ENCODE measurements at places on chromosomes 6 and 20.

GRCh38 chr6:74366634-74367033, 670.6 kb downstream of the CD109 start:
- no peak for DNase-seq

- DNase-seq, result no peak
Observed at GRCh38 chr6:149031859-149032598, 285.2 kb downstream of the UST start.

- no peak for DNase-seq
Observed at GRCh38 chr20:62944746-62945145, 6.8 kb downstream of the GID8 start.

DNA sequence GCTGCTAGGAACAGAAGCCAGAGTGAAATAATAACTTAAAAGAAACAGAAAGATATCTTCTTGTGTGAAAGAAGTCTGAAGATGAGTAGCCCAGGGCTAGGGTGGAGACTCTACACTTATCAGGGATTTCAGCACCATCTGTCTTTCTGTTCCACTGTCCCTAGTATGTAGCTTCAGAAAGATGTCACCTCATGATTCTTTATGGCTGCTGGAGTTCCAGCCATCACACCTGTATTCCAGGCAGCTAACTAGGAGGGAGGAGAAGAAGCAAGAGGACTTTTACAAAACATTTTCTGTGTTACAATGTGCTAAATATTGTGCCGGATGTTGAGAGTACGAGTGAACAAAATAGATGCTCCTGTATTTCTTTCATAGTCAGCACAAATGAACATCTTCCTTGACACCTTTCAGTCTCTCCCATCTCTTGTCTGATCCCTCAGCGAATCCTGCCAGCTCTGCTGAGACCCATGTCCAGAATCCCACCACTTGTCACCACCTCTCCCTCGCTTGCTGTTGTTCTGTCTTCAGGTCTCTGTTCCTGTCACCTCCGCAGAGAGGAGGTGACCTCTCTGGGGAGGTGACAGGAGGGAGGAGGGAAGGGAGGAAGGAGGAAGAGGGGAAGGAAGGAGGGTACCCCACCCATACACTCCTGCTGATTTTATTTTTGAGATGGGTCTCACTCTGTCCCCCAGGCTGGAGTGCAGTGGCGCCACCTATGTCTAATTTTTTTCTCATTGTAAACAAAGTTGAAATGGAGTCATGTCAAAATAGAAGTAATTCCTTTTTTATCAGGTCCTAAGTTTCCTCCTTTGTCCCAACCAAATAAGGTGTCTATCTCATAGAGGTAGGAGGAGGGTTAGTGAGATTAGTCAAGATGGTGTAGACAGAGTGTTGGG, 188.9 kb downstream of the TFAP2C start:
- DNase-seq, result no peak

GRCh38 chr6:51369485-51369884, 550.8 kb downstream of the TFAP2B start:
- DNase-seq, result no peak

DNA sequence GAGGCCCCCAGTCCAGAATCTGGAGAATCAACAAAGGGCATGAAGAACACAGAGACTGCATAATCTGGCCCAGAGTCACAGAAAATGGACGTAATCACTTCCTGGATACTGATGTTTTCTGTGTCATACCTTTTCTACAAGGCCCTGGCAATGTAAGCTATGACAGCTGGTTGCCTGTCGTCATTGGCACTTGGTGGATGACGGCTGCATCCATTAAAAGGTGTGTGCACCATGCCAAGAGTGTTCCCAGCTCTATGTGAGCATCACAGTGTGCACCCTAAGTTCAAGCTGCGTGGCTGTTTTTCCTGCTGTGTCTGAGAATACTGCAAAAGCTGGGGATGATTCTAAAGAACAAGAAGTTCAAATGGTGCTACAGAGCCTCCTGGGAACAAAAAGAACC, 275.2 kb upstream of the CNR1 start:
- no peak for DNase-seq

GRCh38 chr20:19851861-19852260, 93.8 kb downstream of the RIN2 start:
- no peak for DNase-seq

GRCh38 chr20:48194583-48194982, 409.3 kb upstream of the SULF2 start:
- DNase-seq, result no peak

DNA sequence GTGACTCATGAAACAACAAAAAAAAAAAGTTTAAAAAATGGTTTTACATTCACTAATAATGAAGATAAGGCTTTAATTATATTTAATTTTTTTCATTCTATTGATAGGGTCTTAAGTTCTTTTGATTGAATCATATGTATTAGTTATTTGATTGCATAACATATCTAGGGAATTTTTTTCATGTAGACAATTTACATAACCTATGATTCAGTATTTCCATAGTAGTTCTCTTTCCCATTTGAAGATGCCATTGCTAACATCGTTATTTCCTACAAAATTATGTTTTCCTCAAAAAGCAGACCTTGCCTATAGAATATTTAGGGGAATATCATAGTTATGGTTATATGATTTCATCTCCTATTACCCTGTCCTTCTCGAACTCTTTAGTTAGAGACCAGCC, 463.4 kb downstream of the TFAP2B start:
- no peak for DNase-seq

- no peak for DNase-seq
Observed at GRCh38 chr6:105326833-105327770, 75.8 kb downstream of the PREP start.

DNA sequence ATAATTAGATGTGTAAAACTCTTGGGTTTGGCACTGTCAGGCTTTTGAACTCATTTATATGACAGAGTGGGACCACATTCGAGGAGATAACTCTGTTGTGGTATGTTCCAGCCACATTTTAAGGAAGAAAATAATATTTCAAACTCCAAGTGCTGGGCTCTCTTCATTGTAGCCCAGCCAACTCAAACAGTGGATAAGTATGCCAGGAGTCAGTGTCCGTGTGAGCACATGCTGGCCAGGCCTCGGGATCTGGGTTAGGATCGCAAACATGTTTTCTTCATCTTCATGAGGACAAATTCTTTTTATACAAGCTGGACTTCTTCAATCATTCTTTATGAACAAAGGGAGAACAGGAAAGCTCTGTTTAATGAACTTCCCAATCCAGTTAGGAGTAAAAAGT, 497.5 kb downstream of the MAFB start:
- DNase-seq, result no peak

- no peak for DNase-seq
Observed at GRCh38 chr20:10498200-10498599, 63.1 kb downstream of the SLX4IP start.

DNA sequence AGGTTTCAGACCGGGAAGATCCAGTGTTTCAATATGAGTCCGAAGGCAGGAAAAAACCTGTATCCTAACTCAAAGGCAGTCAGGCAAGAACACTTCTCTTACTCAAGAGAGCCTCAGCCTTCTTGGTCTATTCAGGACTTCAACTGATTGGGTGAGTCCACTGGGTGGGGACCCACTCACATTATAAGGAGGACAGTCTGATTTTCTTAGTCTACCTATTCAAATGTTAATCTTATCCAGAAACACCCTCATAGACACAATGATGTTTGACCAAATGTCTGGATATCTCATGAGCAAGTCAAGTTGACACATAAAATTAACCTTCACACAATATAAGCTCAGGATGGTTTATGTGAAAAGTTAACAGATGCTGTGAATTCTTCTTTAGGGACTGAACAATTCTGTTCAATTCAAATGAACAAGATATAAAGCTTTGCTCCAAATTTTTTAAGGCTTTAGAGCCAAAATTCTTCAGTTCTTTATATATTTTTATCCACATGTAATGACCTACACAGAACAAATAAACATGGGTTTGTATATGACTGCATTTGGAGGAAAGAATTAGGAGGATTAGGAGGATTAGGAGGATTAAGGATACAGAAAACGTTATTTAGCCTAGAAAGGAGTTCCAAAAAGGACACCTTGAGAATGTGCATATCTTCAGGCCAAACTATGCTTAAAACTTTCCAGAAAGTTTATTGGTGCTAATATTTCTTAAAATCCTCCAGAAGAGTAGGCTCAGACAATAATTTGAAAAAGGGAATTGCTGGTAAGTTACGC, 35.3 kb upstream of the LAMA2 start:
- no peak for DNase-seq

DNA sequence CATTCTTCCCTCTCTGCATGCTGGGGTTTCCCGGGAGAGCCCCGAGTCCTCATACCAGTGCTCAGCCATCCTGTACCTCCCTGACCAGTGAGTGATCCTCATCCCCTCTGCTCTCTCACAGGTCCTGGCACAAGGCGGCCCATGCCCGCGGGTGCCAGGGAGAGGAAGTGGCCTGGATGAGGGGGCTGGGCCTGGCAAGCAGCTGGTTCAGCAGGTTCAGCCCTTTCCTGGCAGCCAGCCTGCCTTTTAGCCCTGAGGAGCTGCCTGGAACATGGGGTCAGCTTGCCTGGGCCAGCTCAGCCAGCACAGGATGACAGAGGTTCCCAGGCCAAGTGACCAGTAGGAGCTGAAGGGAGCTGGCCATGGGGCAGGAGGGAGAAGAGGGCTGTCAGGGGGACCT, 10.9 kb downstream of the MOCS1 start:
- no peak for DNase-seq

GRCh38 chr6:8446391-8446790, 11.0 kb upstream of the SLC35B3 start:
- DNase-seq, result no peak

GRCh38 chr6:90105506-90106170, 191.0 kb downstream of the BACH2 start:
- no peak for DNase-seq

- DNase-seq, result no peak
Observed at GRCh38 chr20:57439432-57439831, 48.2 kb downstream of the RBM38 start.

DNA sequence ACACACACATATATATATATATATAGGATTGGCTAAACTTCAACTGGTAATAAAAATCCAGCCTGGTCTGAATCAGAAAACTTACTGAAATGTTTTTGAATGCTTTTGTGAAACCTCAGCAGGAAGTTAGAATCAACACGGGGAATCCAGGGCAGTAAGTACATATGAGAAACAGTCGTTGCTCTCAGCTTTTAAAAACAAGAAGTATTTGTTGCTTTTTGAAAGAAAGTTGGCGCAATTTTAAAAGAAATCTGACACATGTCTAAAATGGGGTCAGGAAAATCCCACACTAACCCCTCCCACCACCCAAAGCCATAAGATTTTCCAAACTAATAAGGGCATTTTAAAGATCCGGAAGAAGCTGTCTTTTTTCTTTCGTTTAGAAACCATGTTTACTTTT, 11.5 kb upstream of the CCDC170 start:
- DNase-seq, result peak; percentile 42

GRCh38 chr6:9316831-9317230, 881.5 kb upstream of the SLC35B3 start:
- DNase-seq, result no peak

GRCh38 chr20:23628402-23629016, 9.2 kb downstream of the CST3 start:
- no peak for DNase-seq

GRCh38 chr6:158570681-158570962, 10.7 kb downstream of the TMEM181 start:
- no peak for DNase-seq

GRCh38 chr6:156909212-156910010, 132.2 kb downstream of the ARID1B start:
- no peak for DNase-seq

DNA sequence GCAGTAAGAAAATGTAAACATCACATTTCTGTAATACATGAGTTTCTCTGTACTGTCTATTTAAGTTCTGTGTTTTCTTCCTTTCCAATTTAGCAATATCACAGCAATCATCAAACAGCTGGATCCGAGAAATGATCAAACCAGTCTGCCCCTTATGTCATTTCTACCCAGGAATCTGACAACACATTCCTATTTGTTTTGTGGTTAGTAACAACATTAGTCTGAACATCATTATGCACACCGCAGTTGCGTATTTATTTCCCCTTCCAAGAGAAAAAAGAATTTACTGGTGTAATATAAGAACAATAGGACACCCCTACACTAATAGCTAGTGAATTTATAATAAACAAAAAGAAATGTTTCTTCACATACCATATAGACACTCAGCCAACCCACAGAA, 179.5 kb downstream of the BTBD9 start:
- no peak for DNase-seq

DNA sequence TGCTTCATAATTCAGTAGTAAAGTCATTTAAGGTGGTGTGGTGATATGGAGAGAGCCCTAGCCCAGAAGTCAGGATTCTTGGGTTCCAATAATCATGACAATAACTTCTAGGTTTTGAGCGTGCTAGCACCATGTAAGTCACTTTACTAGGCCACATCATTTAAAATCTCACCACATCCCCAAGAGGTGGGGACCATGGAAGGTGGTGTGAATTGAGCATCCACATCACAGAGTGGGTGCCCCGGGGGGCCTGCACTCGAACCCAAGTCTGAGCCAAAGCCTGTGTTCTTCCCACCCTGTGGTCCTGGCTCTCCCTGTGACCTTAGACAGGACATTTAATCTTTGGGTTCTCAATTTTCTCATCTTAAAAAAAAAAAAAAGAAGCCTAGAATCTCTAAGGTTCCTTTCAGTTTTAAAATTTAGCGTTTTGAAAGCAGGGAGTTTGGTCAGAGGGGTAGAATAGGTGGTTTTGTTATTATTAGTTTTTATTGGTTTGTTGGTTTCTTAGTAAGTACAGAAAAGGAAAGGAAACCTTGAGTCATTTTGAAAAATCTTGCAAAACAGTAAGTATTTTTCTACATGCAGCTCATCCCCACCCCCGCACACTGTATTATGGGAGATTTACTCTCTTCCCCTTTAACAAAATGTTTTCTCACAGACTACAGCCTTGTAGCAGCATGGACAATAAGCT, 26.4 kb downstream of the ARMC2 start:
- peak; percentile 65 for DNase-seq

DNA sequence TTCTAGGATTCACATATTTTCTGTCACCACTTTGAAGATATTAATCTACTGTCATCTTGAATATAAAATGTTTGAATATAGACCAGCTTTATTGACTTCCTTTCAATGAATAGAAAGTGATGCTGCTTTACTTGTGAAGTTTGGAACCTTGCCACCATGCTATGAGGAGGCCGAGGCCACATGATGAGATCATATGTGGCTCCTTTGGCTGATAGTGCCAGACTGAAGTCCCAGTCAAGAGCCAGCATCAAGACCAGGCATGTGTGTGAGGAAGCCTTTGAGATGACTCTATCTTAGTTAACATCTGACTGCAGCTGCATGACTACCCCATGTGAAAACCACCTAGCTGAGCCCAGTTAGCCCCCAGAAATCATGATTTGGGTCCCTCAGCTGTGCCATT, 169.5 kb downstream of the OTOR start:
- DNase-seq, result no peak

DNA sequence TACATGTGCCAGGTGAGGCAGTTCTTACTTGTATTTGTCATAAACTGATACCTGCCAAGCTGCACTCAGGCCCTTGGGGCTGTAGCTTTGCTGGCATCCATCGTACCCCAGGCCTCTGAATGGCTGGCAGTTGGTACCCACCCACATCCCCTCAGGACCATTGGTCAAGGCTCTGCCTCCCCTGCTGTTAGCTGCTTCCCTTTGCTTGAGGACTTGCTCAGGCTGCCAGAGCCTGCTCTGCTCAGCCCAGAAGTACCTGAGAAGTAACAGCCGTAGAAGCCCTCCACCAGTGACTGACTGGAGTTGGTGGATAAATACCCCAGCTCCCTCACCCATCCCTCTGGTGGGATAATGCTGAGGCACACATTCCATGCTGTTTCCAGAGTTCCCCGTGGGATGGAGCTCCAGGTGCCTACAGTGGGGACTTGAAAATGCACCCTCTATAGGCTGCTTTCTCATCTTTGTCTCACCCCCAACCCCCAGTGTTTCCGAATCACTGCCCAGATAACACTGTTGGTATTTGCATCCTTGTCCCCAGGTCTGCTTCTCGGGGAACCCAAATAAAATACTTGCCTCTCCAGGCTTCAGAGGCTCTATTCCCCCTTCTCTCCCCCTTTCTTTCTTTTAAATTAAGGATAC, 7.3 kb downstream of the EBF4 start:
- no peak for DNase-seq

Measured in GM20000 (cell line).